Fibroblast of lung (primary cell): ENCODE measurements at places on chromosomes 11 and 22.

- peak overlapping the region; percentile 97 for H3K27ac ChIP-seq
- no peaks in the 10 kb centered on the region for H3K36me3 ChIP-seq
- DNase-seq: peak; percentile 62
- peaks cover 4% of the 10 kb centered on the region for H3K4me1 ChIP-seq
Measured at GRCh38 chr11:4095509-4096230, 1.1 kb downstream of the RRM1 start.

GRCh38 chr11:106262852-106263251 is 185.4 kb downstream of the AASDHPPT start:
- H3K4me3 ChIP-seq: no peak overlapping the region
- no peak overlapping the region for H3K27ac ChIP-seq
- no peaks in the 10 kb centered on the region for H3K36me3 ChIP-seq
- no peak for DNase-seq
- no peaks in the 10 kb centered on the region for H3K27me3 ChIP-seq
- no peaks in the 10 kb centered on the region for H3K4me1 ChIP-seq

GRCh38 chr11:84290647-84291046 is 1004.5 kb upstream of the CCDC90B start:
- no peaks in the 10 kb centered on the region for H3K4me1 ChIP-seq
- no peaks in the 10 kb centered on the region for H3K36me3 ChIP-seq
- DNase-seq: peak; percentile 72
- no peaks in the 10 kb centered on the region for H3K27me3 ChIP-seq

DNA sequence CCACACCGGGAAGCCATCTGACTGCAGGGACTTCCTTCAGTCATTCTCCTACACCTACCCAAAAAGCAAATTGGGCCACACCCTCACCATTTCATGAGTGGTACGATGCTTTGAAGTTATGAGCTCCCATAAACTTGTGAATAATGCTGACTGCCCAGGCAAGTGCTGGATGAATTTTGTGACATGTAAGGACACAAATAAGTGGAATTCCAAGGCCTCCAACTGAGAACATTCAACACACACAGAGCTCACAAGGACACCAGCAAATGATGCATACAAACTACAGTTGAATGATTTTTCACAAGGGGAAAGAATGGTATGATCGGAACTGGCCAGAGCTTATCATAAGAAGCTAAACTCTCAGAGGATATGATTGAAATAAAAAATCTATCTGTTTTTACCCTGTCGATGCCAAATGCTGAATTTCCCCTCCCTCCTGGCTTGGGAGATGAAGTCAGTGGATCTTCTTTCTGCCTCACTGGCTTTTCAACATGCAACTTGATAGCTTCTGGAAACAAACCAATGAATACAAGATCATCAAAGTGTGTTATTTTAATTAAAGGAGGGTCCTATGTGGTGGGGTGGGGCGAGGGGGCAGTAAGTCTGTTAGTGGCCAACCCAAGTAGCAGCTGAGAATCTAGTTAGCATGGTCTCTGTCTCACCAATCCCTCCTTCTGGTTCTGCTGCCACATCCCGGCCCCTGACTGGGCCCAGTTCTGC is 123.8 kb downstream of the WT1 start:
- no peaks in the 10 kb centered on the region for H3K4me1 ChIP-seq
- no peak overlapping the region for H3K4me3 ChIP-seq
- DNase-seq: no peak
- H3K27ac ChIP-seq: no peak overlapping the region
- H3K27me3 ChIP-seq: no peaks in the 10 kb centered on the region
- H3K36me3 ChIP-seq: no peaks in the 10 kb centered on the region

DNA sequence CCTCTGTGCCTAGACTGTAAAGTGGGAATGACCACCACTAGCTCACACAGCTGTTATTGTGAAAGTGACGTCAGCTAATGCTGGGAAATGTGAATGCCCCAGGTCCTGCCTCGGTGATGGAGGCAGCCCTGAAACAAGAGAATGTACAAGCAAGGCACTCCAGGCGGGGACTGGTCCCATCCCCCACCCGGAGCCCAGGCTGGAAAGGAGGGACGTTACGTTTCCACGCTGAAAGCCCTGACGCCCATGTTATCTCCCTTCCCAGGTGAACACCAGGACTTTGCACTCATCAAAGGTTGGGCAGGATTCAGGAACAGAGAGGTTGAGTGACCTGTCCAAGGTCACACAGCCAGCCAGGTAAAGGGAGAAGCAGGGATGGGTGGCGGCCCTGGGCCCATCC is 784 bp downstream of the SULT4A1 start:
- peak overlapping the region; percentile 76 for H3K4me3 ChIP-seq
- H3K27me3 ChIP-seq: peaks cover 8% of the 10 kb centered on the region
- H3K36me3 ChIP-seq: no peaks in the 10 kb centered on the region
- no peaks in the 10 kb centered on the region for H3K4me1 ChIP-seq
- H3K27ac ChIP-seq: no peak overlapping the region

GRCh38 chr11:131371791-131372104 is 1.3 kb downstream of the NTM start:
- H3K27ac ChIP-seq: no peak overlapping the region
- no peak for DNase-seq
- peaks cover 5% of the 10 kb centered on the region for H3K27me3 ChIP-seq
- no peak overlapping the region for H3K4me3 ChIP-seq

DNA sequence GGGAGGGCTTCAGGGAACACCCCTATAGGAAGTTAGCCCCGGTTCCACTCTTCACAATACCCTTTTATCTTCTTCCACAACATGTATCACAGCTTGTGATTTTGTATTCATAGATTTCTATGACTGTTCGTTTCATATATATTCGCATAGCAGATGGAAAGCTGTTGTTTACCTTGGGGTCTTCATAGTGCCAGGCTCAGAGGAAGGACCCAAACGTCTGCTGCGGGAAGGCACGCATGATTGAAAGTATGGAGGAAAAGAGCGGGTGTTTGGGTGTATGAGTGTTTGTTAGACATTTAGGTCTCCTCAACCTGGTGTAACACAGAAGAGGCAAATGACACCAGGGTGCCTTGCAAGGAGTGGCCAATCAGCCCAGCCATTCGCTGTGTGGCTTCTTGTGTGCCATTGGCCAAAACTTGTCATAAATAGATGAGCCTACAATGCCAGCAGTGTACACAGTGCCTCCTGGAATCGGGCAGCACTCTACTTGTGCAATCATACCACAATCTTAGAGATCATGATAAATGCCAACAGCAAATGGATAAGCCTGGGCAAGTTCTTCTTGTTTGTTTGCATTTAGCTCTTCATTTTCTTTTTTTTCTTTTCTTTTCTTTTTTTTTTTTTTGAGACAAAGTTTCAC is 10.9 kb upstream of the ADA2 start:
- H3K36me3 ChIP-seq: no peaks in the 10 kb centered on the region
- no peak for DNase-seq
- no peak overlapping the region for H3K27ac ChIP-seq
- H3K4me1 ChIP-seq: no peaks in the 10 kb centered on the region
- no peak overlapping the region for H3K4me3 ChIP-seq
- no peaks in the 10 kb centered on the region for H3K27me3 ChIP-seq

DNA sequence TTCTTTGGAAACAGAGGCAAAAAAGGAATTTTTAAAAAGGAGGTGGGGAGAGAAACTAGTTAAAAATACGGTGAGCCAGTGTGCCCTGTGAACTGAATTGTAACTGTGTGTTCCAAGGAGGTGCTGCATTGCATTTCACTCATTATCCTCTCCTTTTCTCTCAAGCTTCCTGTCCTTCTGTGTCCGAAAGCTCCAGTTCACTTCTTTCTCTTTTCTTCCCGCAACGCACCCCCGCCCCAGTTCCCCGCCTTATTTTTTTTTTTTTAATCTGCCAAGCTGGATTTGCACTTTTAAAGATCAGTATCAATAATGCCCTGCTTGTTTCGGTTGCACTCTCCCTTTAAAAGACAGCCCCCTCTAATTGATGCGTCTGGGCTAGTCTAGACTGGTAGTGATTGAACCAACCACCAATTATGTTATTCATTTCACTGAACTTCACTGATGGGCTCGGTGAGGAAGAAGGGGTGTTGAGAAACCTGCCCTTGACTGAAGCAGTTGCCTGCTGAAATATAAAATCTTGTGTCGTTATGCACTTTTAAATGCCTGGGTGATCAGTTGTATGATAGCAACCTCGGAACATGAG is 18.5 kb downstream of the BLID start:
- H3K4me1 ChIP-seq: peaks cover 3% of the 10 kb centered on the region
- no peaks in the 10 kb centered on the region for H3K27me3 ChIP-seq
- peak; percentile 59 for DNase-seq
- H3K4me3 ChIP-seq: peak overlapping the region; percentile 92

- no peaks in the 10 kb centered on the region for H3K27me3 ChIP-seq
- peak; percentile 82 for DNase-seq
- H3K36me3 ChIP-seq: no peaks in the 10 kb centered on the region
- H3K27ac ChIP-seq: no peak overlapping the region
Measured at GRCh38 chr11:72969894-72970335, 155.7 kb downstream of the ATG16L2 start.

DNA sequence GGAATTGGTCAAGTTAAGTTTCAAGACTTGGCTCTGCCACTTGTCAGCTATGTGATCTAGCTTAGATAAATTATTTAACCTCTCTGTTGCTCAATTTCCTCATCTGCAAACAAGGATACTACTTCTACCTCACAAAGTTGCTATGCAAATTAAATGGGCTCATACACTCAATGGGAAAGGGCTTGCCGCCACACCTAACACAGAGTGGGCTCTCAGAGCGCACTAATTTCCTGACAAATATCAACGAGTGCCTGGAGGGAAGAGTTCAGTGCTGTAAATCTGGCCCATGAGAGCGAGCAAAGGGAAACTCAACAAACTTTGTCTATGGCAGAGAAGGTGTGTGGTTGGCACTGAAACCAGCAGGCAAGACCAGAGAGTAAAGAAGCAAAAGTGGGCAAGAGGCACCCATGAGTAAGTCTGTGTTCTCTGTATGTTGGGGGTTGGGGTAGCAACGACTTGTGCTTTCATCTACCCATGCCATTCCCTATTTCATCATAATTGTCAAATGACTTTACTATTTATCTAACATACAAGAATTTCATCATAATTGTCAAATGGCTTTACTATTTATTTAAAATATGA is 60.7 kb upstream of the PHF21A start:
- H3K36me3 ChIP-seq: no peaks in the 10 kb centered on the region
- H3K27ac ChIP-seq: no peak overlapping the region
- no peak for DNase-seq
- H3K4me3 ChIP-seq: no peak overlapping the region
- H3K27me3 ChIP-seq: peaks cover 9% of the 10 kb centered on the region

DNA sequence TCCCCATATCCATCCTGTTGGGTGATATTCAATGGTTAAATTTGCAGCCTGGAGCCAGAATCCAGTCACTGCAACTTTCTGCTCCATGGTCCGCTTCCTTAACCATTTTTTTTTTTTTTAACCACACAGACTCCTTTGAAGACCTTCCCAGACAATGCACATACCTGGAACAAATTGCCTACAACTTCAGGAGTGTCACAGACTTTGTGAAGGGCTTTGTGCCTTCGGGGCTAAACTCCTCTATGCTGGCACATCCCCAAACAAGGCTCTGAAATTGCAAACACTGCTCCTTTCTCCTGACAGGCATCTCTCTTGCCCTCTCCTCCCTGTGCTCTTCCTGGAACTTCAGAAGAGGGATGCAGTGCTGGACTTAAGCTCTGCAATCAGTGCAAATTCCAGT is 40.6 kb downstream of the TENM4 start:
- H3K27ac ChIP-seq: no peak overlapping the region
- H3K4me3 ChIP-seq: no peak overlapping the region
- H3K27me3 ChIP-seq: no peaks in the 10 kb centered on the region
- peaks cover 4% of the 10 kb centered on the region for H3K4me1 ChIP-seq
- no peaks in the 10 kb centered on the region for H3K36me3 ChIP-seq
- no peak for DNase-seq

- H3K27me3 ChIP-seq: peaks cover 9% of the 10 kb centered on the region
- DNase-seq: no peak
- H3K36me3 ChIP-seq: no peaks in the 10 kb centered on the region
- no peak overlapping the region for H3K4me3 ChIP-seq
Measured at GRCh38 chr11:32016111-32016510, 74.8 kb upstream of the RCN1 start.

DNA sequence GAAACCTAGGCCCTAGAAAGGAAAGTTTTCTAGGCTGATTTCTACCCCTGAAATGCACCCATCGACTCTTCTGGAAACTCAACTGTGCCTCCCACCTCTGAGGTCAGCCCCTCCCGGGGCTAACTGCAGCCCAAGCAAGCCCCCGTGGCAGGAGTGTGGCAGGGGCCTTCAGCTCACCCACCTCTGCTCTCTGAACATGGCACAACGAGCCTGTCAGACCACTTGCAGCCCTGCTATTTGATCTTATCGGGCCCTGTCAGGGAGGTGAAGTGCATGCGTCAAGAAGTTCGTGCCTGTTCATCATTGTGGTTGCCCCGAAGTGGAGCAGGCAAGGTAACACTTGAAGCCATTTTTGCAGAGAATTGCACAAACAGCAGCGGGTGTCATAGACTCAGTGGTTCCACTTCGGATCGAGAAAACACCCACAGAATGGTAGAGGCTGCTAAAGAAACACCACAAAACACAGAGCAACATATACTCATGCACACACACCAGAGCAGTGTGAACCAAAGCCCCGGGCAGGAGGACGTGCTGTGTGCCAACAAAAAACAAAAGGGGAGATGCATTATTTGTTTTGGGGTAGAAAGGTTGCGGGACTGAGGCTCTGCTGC is 262.7 kb downstream of the ETS1 start:
- no peak overlapping the region for H3K27ac ChIP-seq
- no peaks in the 10 kb centered on the region for H3K36me3 ChIP-seq
- H3K4me3 ChIP-seq: no peak overlapping the region
- peaks cover 2% of the 10 kb centered on the region for H3K27me3 ChIP-seq
- no peaks in the 10 kb centered on the region for H3K4me1 ChIP-seq

DNA sequence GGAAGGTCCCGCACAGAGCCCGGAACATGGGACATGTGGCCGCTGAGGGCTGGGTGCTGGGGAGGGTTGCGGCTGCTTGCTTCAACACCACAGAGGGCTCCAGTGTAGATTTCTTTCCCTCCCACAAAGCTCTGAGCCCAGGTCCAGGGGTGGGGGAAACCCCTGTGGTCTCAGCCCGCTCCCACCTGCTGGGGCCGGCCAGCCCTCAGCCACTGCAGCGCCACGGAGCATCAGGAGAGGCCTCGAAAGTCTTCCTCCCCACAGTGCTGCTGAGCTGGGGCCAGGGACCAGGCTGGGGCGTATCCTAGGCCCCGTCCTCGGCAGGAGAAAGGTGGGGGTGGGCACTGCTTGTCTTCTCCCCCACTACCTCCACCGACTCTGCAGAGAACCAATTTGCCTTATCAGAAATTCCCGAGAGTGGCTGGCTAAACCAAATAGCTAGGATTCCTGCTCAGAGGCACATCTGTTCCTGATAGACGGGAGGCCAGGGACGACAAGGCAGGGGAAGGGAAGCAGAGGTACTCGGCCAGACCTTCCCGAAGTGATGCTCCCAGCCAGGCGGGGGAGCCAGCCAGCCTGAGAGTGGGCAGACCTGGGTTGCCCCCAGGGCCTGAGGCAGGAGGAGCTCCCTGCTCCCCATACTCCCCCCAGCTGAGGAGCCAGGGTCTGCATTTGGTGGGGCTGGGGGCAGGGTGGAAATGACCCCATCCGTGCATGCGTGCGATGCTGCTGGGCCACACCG is 18.7 kb downstream of the IGF2 start:
- no peaks in the 10 kb centered on the region for H3K4me1 ChIP-seq
- H3K27ac ChIP-seq: no peak overlapping the region
- no peak overlapping the region for H3K4me3 ChIP-seq
- no peak for DNase-seq
- H3K36me3 ChIP-seq: no peaks in the 10 kb centered on the region
